Fibroblast of the aortic adventitia (primary cell): ENCODE measurements at places on chromosomes 1 and 21. TPM values are rescaled to one million over a fixed set of nuclear protein-coding genes. Genes with fewer than 3 reads are reported as not detected.

Gene BTG3
- total RNA-seq = 43.7 and 122 TPM in 2 replicates

Gene SLC35F3
- not detected in 2 replicates for total RNA-seq

Gene PKNOX1
- total RNA-seq = 11.2 and 12.7 TPM in 2 replicates

Gene LAD1
- total RNA-seq = not detected in 2 replicates

Gene CAPN9
- total RNA-seq = not detected in 2 replicates

Gene FCGR1A
- not detected in 2 replicates for total RNA-seq

DNA sequence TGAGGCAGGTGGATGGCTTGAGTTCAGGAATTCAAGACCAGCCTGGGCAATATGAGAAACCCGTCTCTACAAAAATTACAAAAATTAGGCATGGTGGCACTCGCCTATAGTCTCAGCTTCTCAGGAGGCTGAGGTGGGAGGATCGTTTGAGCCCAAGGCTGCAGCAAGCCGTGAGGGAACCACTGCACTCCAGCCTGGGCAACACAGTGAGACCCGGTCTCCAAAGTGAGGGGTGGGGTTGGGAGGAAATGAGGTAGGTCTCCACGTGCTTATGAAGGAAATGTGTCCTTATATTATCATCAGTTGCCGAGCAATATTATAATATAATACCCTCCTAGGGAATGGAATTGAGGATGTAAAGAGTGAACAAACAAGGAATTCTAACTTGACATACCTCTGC lies 2.7 kb downstream of the TMEM50B start:
- no peak for DNase-seq

DNA sequence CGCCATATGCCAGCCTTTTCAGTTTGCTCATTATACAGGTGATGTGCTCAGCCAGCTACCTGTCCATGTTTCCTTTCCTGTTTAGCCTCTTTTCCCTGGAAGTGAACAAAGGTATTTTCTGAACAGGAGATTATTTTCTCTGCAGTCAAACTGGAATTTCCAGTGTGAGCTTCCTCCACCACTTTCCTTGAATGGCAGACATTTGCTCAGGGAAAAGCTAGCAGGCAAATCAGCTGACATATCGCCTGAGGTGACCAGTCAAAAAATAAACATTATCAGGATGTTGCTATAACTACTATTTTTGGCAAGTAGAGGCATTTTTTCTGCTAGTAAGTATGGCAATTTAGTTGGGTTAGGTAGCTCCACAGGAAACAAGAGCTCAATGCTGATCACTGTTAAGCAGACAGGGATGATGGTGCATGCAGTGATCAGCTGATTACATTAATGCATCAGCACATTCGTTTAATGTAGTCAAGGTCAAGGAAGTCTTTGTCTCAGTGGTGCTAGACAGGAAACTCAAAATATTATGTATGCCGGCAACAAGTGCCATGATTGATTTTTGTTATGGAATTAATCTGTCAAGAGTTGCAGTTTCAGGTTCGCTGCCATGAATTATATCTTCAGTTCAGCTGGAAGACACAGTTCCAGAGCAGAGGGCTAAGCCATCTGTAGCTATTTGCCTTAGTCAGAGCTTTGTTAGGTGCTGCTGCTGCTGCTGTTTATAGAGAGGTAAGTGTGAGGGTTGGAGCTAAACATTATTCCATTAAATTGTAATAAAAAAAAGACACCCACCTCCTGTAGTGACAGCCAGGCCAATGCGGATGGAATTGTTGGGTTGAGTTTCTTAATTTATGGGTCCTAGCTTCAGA lies 179.7 kb upstream of the ST6GALNAC5 start:
- no peak for DNase-seq

- DNase-seq = peak; percentile 27
Observed at GRCh38 chr1:151058692-151059091, 730 bp downstream of the CDC42SE1 start.

DNA sequence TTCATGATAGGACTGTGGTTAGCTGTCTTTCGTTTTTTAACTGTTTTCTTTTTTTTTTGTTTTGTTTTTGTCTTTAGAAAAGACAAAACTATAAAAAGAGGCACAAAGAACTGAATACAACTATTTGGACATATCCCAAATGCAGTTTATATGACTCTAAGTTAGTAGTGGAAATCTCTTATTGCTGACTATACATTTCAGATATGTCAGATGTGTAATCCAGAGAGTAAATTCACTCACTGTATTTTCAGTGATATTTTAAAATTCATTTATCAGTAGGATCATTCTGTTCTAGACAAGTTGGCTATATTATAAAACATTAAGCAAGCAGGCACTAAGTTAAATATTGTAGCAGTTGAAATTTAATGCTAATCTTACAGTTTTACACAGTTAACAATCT lies 5.7 kb downstream of the RAP1A start:
- DNase-seq = no peak

- DNase-seq = no peak
Observed at GRCh38 chr1:99269321-99269720, 5.0 kb downstream of the PLPPR4 start.

DNA sequence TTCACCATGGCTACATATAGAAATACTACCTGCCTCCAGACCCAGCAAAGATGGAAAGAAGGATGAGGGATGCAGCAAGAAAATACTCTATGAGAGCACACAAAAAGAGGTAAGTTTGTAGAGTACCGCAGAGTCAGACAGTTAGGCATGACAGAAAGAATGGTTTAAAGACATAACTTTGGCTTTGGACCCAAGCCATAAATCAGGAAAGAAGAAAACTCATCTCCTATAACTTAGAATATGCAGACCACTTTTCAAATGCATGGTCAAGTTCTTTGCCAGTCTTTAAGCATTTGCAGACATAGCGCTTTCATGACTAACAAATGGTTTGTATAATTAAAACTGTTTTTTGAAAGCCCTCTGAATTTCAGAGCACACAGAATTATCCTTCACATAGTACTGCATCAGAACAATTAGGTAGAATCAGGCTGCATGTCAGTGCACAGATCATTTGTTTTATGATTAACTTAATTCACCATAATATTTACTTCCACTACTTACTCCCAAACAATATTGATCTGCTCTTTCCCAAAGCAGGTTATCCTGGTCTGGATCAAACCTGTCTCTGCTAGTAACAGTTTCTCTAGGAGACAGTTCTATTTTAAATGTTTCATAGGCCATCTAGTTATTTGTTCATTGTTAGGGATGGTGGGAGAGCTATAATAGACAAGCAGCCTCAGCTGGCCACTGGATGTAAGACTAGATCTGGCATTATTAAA lies 280.7 kb upstream of the NR5A2 start:
- DNase-seq = no peak

DNA sequence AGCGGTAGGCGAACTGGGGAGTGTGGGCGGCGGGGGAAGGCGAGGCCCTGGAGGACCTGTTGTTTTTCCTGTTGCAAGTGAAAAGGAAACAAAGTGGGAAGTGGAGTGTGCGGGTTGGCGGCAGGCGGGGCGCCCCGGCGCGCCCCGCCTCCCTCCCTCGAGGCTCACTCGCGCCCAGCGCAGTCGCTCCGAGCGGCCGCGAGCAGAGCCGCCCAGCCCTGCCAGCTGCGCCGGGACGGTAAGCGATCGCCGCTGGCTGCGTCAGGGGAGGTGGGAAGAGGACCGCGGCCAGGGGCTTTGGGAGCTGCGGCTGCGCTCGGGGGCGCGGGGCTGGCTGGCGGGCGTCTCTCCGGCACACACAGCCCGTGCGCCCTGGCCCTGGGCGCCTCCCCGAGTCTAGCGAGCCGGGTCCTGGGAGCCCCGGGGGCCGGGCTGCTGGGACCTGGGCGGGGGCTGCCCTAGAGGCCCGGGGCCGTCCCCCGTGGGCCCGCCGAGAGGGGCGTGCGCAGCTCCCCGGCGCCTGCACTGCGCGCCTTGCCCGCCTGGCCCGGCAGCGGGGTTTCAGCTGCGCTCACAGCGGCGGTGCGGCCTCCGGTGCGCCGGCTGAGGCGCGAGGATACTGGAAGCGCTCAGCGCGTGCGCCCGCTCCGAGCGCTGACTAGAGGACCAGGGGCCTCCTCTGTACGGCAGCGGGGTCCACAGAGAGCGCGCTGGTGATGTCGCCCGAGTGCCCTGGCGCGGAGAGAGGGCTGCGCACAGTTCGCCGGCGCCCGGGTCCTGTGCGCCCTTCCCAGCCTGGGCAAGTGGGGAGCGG lies at the start of gene PIK3CD:
TSS of gene PIK3CD (plus strand) at position 167 of the 814 bp plus-strand sequence. CDS start 58,725 bp downstream, outside the sequence.
- peak; percentile 11 for DNase-seq

DNA sequence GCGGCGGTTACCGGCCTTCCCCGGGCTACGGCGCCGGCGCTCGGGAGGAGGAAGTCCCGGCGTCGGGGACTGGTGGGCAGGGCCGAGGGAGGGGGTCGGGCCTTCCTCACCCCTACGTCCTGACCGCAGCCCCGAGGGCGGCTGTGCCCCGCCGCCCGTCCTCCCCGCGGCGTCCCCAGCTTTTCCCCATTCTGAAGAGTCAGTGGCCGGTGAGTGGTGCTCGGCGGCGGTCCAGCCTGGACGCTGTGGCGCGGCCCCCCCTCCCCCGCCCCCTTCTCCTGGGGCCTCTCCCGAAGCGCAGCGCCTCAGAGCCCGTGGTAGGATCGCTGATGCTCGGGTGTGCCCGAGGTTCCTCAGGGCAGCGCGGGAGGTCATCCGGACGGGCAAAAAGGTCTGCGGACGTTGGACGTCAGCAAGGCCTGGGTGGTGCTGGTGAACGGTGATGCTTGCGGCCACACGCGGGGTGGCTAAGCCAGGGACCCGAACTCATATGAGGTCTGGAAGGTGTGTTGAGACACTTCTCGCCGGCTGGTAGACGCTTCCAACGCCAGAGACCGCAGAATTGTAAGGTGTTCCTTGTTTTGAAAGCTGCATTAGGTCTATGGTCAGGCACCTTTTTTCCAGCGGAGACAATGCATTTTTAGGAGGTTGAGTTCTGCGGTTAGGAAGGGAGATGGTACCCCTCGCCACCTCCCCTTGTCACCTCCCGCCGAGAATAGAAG lies 725 bp downstream of the SLC25A33 start:
- peak; percentile 46 for DNase-seq

GRCh38 chr1:33719326-33719725 lies 144.6 kb upstream of the HMGB4 start:
- no peak for DNase-seq

DNA sequence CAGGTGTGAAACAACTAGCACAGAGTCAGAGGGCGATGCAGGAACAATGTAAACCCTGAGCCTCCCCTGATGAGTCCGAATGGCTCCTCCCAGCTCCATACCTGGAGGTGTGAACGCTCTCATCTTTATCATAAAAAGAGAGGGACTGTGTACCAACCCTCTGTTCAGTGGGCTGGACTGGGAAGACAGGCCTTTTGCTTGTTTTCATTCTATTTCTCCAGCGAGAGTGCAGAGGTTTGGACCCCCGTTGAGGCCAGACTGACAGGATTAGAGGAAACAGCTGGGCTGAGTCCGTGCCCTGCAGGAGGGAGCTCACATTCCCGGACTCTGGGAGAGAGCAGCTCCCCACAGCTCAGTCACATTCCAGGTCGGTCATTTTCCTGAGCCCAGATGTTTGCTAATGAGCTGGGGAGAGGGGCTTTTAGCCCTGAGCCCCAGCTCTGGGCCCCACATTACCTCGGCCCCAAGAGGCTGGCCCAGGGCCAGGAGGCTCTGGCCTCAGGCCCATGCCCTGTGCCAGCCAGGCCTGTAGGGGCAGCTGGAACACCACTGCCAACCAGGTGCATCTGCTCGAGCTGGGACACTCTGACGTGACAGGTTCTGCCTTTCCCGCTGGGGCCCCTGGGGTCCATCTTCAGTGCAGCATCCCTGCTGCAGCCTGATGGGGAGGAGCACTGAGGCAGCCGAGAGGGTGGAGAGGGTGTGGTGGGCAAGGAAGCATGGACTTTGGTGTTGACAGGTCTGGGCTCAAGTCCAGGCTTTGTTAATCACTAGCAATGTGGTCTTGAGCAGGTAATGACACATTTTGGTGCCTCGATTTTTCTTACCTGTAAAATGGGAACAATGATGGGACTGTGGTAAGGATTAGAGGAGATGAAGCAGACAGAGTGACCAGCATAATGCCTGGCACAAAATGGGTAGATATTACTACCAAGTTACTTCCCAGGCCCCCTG lies 3.5 kb upstream of the NBL1 start:
- no peak for DNase-seq

DNA sequence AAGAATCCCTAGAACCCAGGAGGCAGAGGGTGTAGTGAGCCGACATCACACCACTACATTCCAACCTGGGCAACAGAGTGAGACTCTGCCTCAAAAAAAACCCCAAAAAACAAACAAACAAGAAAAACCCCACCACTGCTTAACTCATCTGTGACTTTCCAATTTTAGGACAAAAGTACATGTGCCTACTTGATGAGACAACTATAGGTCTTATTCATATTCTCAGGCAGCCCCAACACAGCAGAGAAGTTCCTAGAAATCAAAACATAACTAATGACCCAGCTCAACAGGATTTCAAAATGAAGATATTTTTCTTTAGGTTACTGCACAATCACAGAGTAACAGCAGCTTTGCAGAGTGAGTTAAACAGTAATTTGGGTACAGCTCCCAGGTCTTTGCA lies 26.4 kb downstream of the TIAM1 start:
- DNase-seq = no peak

GRCh38 chr1:157496121-157496526 lies 56.2 kb downstream of the FCRL5 start:
- peak; percentile 57 for DNase-seq

DNA sequence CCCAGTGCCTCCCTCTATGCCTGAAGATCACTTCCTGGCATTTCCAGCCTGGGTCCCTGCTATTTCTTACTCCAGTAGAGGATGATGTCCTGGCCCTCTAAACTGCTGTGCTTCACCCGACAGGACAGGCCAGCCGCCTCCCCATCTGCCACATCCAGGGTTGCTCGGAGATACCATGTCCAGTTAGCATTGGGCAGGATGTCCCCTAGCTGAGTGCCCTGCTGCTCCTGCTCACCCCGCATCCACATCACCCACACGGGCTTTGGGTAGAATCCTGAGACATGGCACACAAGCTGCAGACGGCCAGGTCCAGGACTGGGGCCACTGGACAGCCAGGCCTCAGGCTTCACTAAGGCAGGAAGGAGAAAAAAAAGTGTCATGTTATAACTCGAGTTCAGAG lies 2.0 kb downstream of the CD1B start:
- no peak for DNase-seq

GRCh38 chr1:30957560-30958222 lies 49.1 kb upstream of the SDC3 start:
- no peak for DNase-seq

DNA sequence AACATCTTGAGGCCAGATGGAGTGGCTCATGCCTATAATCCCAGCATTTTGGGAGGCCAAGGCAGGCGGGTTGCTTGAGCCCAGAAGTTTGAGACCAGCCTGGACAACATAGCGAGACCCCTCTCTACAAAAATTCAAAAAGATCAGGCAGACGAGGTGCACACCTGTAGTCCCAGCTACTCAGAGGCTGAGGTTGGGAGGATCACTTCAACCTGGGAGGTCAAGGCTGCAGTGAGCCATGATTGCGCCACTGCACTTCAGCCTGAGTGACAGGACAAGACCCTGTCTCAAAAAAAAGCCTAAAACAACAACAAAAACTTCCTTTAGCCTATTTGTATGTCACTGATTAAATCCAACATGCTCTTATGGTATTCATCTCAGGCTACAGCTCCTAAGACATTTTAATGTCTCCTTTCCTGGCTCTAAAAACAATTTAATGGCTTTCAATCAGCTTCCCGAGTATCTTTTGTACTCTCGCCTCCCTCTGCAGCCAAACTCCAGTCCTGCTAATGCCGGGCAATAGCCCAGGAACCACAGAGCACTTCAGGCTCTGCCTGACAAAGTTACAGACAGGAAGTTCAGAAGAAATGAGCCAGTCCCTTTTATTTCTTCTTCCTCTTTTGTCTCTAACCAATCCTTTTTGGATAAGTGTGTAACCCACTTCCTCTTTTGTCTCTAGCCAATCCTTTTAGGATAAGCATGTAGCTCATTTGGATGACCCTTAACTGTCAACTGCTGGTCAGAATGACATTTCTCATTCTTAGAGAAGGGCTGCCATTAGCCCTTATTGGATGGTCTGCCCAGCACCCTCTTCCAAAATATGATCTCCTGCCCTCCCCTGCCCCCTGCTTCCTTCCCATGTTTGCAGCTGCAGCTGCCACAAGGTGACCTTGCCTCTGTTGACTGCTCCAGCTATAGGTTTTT lies 6.6 kb upstream of the DOP1B start:
- DNase-seq = peak; percentile 66
